ENCODE measurements at places on chromosomes 5 and 9.

DNA sequence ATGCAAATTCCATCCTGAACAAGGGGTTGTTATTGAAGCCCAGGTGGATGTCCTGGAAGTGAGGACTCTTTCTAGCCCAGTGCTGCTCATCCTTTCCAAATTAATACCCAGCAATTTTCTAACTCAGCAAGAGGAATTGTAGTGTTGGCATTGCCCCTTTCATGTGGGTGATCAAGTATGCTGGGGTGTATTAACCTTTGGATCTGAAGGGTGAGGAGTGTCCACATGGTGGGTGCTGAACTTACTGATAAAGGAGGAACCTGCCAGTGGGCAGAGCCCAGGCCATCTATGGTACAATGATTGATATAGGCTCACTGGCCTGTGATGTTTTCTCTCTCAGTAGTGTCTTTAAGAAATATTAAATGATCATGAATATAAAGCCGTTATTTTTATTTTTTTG is 210.1 kb downstream of the NTRK2 start:
- DNase-seq, result no peak

DNA sequence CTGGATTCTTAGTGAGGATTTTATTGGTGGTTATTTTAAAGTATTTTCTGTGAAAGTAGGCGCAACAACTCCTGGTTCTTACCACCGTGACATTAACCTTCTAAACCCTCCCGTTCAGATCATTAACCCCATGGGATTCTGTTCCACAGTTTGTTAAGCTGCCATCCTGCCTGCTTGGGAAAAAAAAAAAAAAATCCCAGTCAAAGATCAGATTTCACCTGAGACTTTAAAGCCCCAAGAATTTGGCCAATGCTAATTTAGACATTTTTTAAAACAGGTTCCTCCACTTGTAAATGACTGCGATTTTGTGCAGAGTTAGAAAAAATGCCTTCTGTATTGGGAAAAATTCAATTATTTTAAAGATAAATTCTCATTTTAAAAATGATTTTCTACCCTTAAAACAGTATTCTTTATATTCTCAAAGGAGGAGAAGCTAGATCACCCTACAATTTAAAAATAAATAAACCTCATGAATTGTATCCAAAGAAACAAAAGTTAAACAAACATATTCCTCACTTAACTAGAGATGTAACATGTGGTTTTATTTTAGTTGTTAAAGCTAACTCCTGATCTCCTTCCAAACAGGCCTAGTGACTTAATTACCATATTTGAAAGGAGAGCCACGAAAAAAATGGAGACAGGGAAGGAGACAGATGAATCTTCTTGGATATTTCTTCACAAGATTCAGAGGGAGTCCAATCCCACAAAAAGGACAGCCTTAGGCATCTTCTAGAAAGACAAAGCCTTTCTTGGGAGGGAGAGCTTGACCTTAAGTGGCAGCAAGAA is 93.1 kb upstream of the IFNK start:
- no peak for DNase-seq

DNA sequence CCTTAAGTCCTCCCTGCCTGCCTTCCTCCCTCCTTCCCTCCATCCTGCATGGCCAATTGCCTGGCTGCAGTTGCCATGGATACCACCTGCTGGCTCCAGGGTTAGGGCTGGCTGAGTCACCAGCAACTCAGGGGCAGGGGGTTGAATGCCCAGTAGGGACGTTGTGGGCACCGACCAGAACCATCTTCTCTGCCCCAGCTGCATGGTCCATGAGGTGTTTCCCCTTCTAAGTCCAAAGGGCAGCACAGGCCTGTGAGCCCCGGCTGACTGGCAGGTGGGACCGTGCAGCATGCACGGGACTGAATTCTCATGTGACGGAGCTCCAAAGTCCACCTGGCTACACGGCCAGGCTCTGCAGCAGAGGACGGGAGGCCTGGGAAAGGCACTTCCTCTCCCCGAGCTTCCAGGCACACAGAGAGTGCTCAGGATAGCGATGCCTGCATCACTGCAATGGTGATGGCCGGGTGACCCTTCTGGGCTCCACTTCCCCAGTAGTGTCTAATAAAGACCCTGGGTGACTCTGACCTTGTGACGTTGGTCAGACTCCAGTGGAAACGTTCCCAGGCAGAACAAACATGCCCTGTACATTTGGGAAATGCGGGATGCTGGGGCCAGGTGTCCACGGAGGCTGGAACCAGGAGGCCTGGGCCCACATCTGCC is 5.7 kb downstream of the ASS1 start:
- DNase-seq, result no peak

DNA sequence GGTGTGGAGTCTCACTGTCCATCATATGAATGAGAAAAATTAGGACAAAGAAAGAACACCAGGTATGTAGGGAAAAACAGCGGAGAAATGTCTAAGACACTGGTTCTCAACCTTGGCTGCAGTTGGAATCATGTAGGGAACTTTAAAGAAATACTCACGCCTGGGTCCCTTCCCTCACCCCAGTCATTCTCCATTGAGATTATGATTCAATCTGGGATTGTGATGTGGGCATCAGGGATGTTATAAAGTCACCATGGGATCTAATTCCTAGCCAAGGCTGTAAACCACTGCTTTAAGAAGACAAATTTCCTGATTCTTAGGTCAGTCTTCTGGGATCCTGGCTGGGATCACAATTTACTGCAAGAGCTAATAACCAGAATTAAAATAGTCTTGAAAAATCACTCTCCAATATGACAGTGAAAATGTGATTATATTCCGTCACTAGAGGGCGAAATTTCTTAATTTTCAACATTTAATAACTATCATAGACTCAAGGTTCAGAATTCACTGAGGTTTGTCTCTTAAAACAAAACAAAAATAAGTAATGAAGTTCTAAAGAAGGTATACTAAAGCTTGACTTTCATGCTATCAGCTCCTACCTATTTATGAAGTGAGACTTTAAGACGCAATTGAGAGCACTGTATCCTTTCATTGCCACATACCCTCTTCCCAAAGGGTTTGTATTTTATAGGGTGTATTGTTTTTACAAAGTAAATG is 60.5 kb downstream of the GLDC start:
- DNase-seq, result no peak

DNA sequence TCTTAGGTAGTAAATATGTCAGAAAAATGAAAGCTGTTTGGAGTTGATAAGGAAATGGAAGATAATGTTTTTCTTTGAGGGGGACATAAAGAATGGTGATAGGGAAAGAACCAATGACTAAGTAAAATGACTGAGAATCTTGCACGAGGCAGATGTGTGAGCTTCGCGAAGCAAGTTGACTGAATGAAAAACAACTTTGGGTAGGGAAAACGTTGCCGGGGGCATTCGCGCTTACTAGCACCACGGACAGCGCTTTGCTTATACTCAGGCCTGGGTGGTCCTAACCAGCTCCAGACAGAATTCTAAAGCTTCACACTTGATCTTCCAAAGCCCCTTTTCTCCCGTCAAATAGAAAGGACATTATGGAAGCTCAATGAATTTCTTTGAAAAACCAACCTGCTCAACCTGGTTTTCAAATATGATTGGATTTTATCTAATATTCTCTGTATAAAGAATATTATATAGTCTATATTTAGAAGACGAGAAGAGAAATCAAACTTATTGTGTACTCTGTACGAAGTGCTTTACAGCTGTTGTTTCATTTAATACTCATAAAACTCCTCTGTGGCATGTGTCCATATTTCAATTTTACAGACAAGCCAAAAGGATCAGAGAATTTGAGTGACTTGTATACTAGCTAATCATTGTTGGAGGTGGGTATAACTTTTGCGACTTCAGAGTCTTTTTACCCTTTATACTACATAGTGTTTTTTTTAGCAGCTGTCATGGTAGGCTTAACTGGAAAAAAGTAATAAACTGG is 1.9 kb upstream of the CDKN2B start:
- no peak for DNase-seq

- DNase-seq, result no peak
Observed at GRCh38 chr9:76733096-76733495, 31.1 kb upstream of the PCA3 start.

GRCh38 chr5:88238732-88239131 is 29.9 kb downstream of the TMEM161B start:
- DNase-seq, result no peak

DNA sequence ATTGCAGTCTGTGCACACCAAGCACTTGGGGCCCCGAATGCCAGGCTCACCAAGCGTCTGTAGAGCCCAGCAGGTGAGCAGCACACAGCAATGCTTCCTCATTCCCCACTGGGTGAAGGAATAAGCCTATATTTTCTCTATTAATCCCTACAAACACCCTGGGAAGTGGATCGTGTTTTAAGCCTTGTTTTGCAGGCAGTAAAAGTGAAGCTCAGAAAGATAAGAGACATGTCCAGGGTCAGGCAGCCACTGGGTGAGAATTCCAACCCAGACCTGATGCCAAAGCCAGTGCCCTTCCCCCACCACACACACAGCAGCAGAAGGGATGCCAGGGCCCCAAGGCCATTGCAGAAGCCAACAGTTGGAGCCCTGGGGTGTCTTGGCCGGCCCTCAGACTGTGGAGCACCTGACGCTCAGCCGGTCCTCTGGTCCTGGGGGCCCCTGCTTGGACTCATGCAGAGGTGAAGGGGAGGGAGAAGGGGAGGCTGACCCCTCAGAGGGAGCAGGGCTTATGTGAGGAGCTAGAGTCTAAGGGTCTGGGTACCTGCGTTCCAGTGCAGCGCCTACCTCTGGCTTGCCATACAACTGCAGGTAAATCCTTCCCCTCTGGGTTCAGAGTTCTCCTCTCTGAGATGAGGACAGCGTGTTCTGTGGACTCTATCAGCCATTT is 26.3 kb upstream of the SYNPO start:
- DNase-seq, result no peak

GRCh38 chr5:148653291-148653835 is 964 bp downstream of the HTR4 start:
- DNase-seq, result no peak

- no peak for DNase-seq
Observed at GRCh38 chr9:123034881-123035510, 1.5 kb downstream of the GPR21 start.

DNA sequence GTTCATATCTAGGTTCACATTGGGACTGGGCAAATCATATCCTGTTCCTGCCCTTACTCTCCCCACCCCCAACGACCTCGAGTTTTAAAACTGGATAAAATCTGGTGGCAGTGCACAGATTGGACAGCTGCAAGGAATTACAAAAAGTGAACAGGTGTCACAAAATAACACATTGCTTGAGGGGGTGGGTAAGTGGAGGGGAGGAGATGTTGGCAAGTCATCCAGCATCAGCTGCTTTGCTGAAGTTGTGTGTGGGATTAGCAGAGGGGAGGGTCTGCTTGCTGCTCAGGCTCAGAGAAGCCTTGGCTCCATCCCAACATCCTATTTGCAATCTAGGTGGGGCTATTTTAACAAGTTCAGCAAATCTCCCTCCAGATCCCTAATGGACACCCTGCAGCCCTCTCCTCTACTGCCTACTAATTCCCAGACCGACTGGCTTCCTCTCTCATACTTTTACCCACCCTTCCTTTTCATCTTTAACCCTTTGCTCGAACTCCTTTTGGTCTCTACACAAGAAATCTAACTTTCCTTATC is 39.8 kb upstream of the SLC24A2 start:
- DNase-seq, result no peak

DNA sequence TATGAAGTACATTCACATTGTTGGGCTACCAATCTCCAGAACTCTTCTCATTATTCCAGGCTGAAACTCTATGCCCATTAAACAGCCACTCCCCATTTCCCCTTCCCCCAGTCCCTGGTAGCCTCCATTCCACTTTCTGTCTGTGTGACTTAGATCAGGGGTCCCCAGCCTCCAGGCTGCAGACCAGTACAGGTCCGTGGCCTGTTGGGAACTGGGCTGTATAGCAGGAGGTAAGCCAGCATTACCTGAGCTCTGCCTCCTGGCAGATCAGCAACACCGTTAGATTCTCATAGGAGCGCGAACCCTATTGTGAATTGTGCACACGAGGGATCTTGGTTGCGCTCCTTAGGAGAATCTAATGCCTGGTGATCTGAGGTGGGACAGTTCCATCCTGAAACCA is 23.1 kb downstream of the ZNF618 start:
- no peak for DNase-seq

GRCh38 chr9:95028853-95029219 is 288.7 kb downstream of the FANCC start:
- DNase-seq, result no peak

DNA sequence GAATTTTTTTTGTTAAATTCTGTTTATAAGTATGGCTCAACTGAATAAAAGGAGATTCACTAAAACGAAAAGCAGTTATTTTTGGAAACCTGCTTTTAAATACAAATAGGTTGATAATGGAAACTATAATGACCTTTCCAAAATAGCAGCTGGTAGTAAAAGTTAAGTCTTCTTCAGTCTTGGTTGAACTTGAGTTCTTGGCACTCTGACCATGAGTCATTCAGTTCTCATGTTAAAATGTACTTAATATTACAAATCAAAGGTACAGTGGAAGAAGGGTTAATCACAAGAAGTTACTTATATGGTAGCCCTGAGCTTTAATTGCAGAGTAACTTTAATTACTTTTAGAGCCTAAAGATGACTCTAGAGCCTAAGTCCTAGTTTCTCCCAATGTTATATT is 62.1 kb downstream of the KLF9 start:
- no peak for DNase-seq

- DNase-seq, result peak; percentile 34
Observed at GRCh38 chr9:75063556-75064305, 24.2 kb downstream of the NMRK1 start.

- no peak for DNase-seq
Observed at GRCh38 chr9:86714999-86715398, 232.3 kb downstream of the GAS1 start.

DNA sequence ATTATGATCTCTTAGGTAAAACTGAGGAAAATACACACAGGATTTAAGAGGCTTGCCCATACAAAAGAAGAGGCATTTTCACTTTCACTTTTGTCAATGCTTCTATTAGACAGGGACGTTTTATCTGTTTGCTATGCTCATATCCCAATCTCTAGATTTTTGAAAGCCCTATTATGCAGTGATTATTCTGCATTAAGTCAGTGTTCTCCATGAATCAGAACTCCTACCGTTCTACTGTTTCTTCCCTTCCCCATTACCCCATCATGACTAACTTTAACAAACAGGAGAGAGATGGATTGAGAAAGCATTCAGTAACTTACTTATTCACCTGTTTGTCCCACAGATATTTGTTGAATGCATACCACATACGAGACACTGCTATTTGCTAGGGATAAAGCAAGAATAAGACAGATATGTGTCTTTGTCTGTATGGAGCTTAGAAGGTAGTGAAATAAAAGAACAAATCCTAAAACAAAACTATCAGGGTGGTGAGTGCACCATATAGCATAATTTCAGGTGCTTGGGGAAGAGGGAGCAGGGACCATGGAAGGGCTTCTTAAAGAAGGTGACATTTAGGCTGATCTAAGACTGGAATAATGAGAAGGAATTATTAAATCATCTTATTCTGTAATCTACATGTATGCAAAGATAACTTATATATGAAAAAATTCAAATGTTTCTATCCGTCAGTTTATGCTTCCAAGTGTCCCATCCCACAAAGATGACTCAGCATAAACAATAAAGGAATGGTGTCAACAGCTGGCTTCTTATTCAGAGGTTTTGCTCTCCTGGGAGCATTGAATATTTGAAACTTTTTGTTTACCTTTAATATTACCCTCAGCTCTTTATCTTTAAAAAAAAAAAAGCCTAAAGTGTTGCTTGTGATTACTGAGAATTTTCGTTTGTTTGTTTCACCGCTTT is 328.1 kb downstream of the HINT1 start:
- no peak for DNase-seq
